ENCODE measurements at places on chromosomes 3 and 15.

DNA sequence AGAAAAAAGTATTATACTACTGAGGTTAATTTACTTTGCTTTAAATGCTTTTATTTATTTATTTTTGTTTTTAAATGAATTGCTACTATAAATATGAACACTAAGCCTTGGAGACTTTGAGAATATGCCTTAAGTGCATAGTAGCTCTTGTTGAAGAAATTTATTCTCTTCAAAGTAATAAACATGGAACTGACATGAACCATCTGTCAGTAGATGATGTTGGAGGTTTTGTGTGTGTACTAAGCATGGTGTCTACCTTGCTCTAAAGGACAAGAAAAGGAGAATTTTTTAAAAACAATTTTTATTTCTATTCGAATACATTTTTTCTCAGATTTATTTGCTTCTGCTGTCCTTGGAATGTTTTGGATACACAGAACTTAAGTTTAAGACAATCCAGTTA is 81.1 kb upstream of the PDZRN3 start:
- DNase-seq, result no peak

- no peak for DNase-seq
Measured at GRCh38 chr15:31268108-31268501, 58.5 kb upstream of the KLF13 start.

DNA sequence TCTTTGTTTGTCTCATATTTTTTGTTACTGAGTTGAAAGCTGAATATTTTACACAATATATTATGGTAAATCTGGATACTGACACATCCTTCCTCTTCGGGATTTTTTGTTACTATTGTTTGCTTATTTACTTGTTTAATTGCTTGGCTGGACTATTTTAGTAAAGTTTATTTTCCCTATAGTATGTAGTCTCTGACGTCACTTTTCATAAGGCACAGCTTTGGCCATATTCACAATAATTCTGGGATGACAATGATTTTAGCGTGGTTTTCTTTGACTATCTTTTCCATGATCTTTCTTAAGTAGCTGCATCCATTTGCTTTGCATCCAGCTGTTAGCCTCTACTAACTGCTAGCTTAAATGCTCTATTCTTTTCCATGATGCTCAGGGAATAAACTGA is 552.4 kb downstream of the VGLL3 start:
- no peak for DNase-seq

DNA sequence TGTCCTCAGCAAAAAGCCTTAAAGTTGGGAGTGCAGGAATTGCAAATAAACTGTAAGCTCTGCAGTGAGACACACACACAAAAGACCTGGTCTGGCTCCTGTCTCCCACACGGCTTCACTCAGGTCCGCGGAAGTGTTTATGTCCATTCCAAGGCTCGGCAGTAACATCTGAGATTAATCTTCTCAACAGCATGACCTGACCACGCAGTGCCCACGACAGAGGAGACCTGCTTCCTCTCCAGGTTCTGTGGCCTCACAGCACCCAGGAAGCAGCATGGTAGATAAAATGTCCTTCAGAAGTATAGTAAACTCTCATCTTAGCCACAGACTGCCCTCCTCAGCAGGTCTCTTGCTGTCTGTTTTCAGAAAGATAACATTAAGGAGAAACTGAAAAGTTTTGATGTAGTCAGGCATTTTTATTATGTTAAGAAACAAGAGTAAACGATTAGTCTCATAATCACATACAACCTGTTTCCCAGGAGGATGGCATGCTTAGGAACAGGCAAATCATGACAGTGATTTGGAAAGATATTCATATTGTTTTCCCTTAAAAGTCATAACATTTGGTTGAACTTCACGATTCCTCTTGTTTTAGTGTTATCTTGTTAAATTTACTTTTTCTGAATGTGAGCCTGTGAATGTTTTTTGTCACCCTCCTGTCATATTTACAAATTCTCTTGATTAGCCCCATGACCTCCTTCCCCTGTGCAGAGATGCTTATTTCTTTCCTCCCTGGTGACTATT is 34.6 kb downstream of the CD200R1L start:
- DNase-seq, result no peak

GRCh38 chr3:23105048-23105447 is 98.1 kb upstream of the UBE2E2 start:
- DNase-seq, result no peak

- DNase-seq, result no peak
Measured at GRCh38 chr3:113684271-113684819, 12.1 kb downstream of the USF3 start.

DNA sequence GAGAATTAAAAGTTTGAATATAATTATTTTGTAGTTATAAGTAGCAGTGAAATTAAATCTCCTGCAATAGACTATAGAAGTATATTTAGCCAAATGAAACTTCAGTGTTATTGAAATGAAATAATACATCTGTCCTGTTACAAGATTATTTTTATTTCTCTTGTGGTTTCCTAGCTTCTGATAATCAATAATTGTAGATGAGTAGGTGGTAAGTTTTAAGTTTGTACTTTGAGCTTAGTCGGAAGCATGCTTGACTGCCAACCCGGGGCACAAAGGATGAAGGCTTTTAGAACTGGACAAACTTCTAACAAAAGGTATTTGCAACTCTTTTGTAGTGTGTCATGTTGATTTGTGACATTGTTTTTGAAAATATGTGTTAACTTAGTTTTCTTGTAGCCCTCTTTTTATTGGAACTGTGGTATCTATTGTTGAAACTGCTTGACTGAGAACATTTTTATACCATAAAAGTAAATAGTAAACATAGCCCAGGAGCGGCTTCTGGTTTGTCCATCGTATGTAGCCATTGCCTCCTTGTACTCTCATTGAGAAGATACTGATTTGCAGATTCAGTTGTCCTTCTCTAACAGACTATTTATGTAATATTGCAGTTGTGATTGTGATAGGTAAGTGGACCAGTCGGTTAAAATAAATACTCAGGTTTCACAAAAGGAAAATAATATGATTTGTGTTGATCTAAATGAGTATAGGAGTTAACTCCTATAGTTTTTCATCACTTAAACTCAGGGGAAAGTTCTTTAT is 2.9 kb downstream of the CTNNB1 start:
- DNase-seq, result no peak

DNA sequence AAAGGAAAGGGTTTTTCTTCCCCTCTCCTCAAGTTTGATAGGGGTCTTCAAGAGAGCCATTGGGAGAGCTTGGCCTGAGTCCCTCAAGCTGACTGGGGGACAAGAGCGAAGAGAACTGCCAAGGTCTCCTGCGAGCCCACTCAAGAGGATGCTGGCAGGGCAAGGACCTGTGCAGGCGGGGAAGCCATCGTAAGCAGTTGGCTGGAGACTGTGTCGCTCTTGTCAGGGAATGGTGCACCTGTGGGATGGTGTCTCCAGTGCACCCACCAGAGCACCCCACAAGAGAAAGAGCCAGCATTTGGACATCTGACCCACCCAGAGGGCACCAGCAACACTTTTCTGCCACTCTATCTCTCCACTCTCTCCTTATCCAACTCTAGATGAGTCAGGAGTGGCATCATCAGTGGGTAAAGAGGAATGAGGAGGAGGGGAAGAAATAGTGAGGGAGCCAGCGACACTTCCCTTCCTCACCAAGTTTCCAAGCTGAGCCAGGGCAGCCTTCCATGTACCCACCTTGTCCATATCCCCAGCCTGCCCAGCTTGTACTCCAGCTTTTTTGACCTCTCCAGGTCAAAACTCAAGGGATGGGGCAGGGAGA is 13.6 kb upstream of the XIRP1 start:
- DNase-seq, result no peak

DNA sequence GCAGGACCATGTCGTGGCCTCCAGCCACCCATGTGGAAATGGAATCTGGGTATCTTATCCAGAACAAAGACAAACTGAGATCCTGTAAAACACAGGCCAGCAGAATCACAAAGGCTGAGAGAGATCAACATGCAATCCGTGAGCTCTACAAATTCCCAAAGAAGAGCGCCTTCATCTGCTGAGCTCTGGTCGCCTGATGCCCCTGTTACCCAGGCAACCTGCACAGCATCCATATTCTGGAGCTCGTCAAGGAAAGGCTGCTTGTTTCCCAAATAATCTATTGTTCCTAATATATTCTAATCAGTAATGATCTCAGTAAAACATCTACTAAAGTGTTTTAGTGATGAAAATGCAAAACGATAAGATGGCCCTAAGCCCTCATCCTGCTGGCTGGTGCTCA is 133.6 kb downstream of the OCA2 start:
- DNase-seq, result no peak

DNA sequence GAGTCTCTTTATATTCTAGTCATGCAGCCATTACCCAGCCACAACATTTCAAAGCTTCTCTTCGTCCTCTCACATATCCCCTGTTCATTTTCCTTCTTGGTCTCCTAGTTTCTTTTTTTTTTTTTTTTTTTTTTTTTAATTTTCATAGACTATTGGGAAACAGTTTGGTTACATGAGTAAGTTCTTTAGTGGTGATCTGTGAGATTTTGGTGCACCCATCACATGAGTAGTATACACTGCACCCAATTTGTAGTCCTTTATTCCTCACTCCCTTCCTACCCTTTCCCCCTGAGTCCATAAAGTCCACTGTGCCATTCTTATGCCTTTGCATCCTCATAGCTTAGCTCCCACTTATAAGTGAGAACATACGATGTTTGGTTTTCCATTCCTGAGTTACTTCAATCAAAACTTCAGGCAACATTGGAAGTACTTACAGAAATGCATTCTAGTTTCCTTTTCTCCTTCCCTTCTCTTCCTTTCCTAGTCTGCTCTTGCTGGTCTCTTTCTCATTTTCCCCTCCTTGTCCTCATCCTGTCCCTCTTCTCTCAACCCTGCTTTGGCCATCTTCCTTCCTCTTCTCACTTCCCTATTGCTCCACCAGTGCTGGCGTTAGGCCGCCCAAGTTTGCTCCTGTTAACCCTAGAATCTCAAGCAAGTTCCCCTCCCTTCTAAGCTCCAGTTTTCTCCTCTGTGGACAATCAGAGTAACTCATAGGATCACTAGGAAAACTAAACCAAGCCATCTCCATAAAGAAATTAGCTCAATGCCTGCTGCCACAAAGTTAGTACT is 4.8 kb downstream of the ATP8B4 start:
- DNase-seq, result no peak

- DNase-seq, result no peak
Measured at GRCh38 chr3:73461547-73461946, 163.2 kb downstream of the PDZRN3 start.

DNA sequence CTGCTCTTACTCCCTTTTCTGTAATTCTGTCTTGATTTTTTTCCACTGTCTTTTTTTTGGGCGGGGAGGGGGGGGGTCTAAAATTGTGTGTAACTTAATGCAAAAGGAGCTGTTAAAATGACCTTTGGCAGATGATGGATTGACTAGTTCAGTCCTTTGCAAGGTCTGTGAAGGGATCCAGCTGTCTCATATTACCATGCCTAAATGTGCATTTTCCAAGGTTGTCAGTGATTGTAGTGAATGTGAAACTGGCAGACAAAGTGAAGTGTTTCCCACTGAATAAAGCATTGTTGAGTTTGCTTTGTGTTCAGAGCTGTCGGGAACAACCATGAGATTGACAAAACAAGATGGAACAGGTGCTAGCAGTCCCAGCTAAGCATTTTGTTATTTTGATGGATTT is 110.1 kb upstream of the SKOR1 start:
- DNase-seq, result no peak

- no peak for DNase-seq
Measured at GRCh38 chr3:177934001-177934891, 602.0 kb upstream of the KCNMB2 start.
